CD4-positive, alpha-beta T cell treated with Interleukin-21 for 1 hour (primary cell): ENCODE measurements at places on chromosomes 5 and 9.

DNA sequence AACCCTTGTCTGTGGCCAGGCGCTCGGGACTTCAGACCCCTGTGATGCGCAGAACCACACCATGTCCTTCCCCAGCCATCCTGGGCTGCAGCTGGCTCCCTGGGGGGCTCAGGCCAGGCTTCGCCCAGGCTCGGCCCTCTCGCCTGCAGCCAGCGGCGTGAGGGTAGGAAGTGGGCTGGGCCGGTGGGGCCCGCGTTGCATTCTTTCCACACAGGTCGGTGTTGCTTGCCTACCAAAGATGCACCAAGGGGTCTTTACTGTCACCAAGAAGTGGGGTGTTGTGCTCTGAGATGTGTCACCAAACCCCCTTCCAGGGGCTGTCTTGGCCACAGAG, 48.3 kb upstream of the RNF130 start:
- no peak for DNase-seq

DNA sequence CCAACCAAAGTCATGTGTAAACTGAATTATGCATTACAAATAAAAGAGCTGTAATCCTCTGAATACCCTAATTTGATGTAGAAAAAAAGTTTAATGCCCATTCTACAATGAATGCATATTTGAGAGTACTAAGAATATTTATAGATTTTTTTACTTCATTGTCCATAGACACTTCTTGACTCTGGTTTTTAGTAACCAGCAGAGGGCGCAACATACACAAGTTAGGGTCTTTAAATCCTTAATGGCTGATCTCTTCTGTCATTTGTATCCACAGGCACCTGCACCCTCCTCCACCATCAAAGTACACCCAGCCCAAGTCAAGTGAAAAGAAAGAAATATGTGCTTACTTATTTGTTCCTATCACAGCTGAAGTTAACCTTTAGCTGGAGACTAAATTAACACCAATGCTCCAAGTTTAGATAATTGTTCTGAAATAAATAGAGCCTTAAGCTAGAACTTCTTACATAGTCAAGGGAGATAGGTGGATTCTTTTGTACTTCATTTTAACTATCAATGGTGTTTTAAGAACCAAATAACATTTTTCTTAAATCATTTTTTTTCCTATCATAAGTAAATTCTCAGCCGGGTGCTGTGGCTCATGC, 524.2 kb upstream of the DAB2 start:
- peak; percentile 79 for DNase-seq

DNA sequence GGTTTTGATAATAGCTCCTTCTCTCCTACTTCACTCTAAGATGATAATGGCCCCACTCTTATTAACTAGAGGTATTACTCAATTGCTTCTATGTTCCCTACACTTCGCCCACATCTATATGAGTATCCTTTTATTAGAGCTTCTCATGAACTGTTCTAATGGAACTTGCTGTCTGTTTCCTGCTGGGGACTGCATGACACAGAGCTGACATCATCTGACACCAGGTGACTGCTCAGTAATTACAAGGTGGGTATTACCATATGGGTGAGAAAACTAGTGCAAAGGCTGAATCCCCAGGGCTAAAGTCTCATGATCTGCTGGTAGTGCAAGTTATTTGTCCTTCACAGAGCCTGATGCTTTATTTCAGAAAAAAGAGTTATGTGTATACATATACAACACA, 146.2 kb upstream of the PLCXD3 start:
- DNase-seq, result no peak

DNA sequence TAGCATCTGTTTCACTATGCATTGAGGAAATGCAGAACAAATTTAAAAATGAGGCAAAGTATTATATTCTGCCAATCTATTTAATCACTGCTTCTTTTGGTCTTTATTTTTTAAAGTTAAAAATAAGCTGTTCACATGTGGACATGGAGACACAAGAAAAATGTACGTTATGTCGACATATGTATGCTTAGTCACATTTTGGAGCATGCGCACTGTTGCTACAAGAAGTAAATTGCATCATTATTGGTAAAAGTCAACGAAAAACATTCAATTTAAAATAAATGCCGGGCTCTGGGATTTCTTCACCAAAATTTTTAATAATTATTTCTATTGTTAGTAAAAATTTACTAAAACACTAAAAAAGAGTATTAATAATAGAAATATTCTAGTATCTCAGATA, 876.3 kb upstream of the CTNND2 start:
- no peak for DNase-seq

DNA sequence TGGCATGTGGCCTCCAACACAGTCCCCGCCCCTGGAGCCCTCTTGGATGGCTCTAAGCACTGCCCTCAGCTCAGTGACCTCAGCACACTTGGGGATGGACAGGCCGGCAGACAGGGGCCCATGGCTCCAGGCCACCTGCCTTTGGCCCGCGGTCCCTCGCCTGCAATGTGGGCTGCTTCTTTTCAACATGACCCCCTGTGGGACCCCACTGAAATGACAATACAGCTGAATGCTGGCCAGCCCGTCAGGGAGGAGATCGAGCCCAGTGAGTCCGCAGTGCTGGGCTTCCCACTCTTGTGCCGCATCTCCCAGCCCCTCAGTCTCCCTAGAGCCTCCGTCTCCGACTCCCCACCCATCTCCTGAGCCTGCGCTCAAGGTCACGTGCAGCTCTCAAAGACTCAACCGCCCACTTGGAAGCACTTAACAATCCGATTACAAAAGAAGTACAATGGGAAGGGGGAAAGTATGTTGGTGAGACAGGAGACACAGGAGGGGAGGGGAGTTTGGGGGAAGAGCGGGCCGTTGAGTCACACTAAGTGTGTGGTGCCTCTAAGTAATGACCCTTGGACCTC, 238.9 kb downstream of the HSPA4 start:
- no peak for DNase-seq

- DNase-seq, result peak; percentile 60
These were observed 171.3 kb downstream of the ST8SIA4 start for GRCh38 chr5:100731768-100732167.

GRCh38 chr5:35438288-35438687, 179.4 kb upstream of the SPEF2 start:
- no peak for DNase-seq

DNA sequence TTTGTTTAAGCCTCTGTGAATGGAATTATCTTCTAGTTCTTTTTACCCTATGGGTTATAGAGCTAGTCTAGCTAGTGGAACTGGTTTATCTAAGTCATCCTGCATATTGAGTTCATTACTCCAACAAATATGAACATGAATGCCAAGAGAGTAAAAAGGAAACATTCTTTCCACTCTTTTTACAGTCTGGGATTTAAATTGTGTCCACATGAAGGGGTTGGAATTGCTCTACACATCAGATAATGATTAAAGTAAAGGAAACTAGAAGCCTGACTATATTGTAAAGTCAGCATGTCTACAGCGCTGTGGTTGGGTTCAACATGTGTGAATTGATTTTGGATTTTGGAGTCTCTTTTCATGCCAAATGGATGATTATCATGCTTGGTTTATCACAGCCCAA, 173.1 kb downstream of the CCDC171 start:
- DNase-seq, result no peak
